Left renal cortex interstitium (tissue), 4 donors: ENCODE measurements at places on chromosomes 13 and 19. TPM values are rescaled to one million over a fixed set of nuclear protein-coding genes. Genes with fewer than 3 reads are reported as not detected.

DNA sequence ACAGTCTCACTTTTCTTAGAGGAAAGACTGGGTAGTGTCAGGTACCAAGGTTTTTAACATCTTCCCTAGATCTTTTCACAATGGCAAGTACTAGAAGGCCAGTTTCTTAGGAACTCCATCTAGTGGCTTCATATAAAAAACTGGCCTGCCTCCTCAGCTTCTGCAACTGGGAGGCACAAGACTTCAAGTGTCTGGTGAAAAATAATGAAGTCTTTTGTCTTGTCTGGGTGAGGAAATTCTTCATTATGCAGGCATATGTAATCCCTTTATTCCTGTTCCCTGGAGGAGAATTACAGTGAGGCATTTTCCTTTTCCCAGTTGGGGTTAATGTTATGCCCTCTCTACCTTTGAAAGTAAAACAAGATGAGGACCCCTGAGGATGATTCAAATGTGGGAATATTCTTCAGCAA lies 300.5 kb downstream of the NALCN start:
- no peak for DNase-seq

DNA sequence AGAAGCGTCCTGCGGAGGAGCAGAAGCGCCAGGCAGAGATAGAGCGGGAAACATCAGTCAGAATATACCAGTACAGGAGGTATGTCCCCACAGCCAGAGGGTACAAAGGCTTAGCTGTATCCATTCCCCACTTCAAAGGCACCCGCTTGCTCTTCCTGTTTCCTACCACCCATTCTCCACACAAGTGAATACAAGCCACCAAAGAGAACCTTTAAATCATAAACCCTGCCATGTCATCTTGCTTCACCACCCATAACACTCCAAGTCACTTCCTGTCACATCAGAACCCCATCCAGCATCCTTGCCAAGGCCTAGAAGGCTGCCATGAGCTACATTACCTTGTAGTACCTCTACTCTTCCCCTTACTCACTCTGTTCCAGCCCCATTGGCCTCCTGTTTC lies 205.8 kb downstream of the LMO7 start:
- no peak for DNase-seq

CD177 gene
- not detected for polyA plus RNA-seq

MED25 gene
- polyA plus RNA-seq: 61.1 TPM

DNA sequence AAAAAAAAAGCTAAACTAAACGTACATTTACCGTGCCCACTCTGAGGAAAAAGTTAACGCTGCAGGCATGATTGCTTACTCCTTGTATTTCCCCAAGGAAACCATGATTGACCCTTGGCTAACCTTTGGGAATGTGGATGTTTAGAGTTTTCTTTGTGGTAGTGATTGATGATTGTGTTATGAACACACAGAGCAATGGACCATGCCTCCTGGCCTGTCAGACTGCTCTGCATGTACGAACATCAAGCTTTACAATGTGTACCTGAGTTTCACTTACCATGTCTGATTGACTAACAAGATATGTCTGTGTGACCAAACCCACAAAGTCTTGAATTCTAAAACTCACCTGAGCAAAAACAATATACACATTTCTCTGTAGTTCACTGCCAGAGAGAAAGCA lies 35.1 kb downstream of the MYCBP2 start:
- no peak for DNase-seq

- no peak for DNase-seq
Measured at GRCh38 chr13:104592127-104592526, 1525.9 kb upstream of the SLC10A2 start.

TMEM59L gene
- polyA plus RNA-seq: 4.1 TPM
